CD4-positive, alpha-beta T cell treated with Interleukin-6 for 4 hours (primary cell): ENCODE measurements at places on chromosomes 3 and 15.

DNA sequence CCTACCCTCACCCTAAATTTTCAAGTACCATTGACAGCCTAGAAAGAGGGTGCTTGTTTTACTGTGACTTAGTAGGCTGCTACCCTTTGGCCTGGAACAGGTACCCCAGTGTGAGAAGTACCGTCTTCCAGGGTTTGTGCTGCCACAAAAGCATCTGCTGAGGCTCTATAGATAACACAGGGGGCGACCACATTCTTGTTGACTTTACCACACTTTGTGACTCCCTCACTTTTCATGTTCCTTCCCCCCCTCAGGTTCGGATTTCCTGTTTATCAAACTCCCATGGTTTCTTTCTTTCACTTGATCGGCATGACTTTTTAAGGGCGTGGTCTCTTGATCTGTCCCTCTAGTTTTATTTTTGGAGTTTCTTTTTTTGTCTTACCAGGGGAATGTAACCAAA is 23.5 kb downstream of the EXOG start:
- DNase-seq: peak; percentile 54

DNA sequence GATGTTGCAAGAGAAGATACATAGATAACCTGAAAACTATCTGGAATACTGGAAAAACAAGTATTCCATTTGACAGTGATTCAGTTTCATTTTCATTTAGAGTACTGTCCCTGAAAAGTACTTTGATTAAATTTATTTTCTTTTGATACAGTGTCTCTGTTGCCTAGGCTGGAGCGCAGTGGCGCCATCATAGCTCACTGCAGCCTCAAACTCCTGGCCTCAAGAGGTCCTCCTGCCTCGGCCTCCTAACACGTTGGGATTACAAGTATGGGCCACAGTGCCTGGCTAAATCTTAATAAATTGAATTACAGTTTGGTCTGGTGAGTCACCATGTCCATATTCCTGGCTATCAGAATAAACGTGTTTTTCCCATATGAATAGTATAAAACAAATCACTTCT is 1.6 kb upstream of the LEO1 start:
- DNase-seq: no peak

- no peak for DNase-seq
Measured at GRCh38 chr3:4670352-4670751, 177.2 kb downstream of the ITPR1 start.

- DNase-seq: no peak
Measured at GRCh38 chr3:16252243-16252978, 12.3 kb downstream of the DPH3 start.

DNA sequence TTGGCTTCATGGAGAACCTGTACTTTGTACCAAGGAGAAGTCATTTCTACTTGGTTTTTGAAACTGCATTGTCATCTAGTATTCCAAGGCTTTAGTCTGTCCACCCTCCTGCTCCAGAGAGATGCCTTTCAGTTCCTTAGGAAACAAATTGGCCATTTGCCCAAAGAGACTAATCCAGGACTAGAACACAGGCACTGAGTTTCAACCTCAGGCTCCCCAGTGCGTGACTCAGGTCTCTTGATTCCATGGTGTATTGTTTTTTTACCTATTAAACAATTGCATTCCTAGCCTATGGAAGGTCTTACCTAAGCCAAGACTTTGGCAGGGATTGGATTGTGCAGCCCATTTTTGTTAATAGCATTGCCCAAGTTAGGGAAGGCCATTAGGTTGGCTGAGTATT is 214.8 kb upstream of the CTDSPL start:
- DNase-seq: no peak

- DNase-seq: no peak
Measured at GRCh38 chr3:42430781-42431532, 20.5 kb upstream of the LYZL4 start.

GRCh38 chr3:6994081-6994668 is 133.3 kb downstream of the GRM7 start:
- no peak for DNase-seq

GRCh38 chr3:105999856-106000255 is 131.0 kb upstream of the CBLB start:
- DNase-seq: no peak

DNA sequence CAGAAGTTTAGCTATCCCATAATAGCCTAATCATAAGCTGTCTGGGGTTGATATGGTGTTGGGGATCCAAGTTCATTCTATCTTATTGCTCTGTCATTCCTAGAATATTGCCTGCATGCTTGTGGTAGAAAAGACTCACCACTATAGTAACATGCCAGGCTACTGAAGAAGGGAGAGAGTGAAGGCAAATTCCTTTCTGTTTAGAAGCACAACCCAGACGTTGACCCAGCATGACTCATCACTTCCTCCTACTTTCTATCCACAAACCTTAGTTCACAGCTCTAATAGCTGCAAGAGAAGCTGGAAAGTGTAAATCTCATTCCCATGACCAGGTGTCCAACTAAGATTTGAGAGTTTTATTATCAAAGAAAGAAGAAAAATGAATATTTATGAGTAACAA is 57.8 kb upstream of the NMD3 start:
- DNase-seq: no peak

GRCh38 chr3:180466401-180467011 is 135.5 kb upstream of the TTC14 start:
- no peak for DNase-seq

- DNase-seq: no peak
Measured at GRCh38 chr15:26073430-26074333, 210.6 kb upstream of the ATP10A start.

GRCh38 chr3:60675424-60675823 is 575.8 kb downstream of the FHIT start:
- DNase-seq: no peak

DNA sequence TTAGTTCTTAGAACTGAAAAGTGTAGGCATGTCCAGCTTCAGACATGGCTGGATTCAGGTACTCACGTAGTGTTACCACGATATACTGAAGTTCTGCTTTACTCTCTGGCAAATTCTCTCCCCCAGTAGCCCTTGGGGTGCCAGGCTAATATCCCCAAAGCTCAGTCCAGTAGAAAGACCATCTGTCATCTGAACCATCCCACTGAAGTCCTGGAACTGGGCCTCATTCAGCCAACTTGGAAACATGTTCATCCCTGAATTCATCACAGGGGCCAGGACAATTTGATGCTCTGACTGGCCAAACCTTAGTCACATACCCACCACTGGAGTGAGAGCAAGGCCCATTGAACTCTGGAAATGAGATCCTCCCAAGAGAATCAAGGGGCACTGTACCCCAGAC is 8.2 kb downstream of the EFCC1 start:
- no peak for DNase-seq

- DNase-seq: no peak
Measured at GRCh38 chr3:22835041-22835440, 368.1 kb upstream of the UBE2E2 start.

GRCh38 chr3:179933914-179934313 is 102.8 kb downstream of the PEX5L start:
- DNase-seq: no peak

- no peak for DNase-seq
Measured at GRCh38 chr15:68259883-68260282, 17.7 kb upstream of the FEM1B start.

DNA sequence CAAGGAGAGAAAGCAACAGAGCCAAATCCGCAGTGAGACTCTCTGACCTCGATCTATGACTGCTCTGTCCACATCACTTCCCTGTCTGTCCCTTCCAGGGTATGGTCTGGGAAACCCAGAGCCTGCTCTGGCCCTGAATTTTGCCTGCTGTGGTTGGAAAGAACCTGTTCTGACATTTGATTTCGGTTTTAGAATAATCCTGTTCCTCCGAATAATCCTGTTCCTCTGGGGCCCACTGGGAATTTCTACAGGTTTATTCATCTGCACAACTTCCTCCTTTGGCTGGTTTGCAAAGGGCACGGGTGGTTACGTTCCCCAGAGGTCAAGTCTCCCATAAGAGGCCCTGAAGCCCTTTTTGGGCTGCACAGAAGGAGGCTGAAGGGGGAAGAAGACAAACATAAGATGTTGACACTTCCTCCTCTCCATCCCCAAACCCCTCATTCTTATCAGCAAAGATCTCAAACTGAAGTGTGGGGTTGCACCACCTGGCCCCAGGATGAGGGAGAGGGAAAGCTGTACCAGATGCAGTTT is 10.6 kb downstream of the LAMP3 start:
- no peak for DNase-seq

- DNase-seq: no peak
Measured at GRCh38 chr3:31955581-31955980, 25.5 kb downstream of the OSBPL10 start.

- no peak for DNase-seq
Measured at GRCh38 chr3:139509631-139510030, 29.9 kb downstream of the RBP1 start.

- no peak for DNase-seq
Measured at GRCh38 chr3:115018694-115019093, 128.4 kb downstream of the ZBTB20 start.

- no peak for DNase-seq
Measured at GRCh38 chr3:37872413-37873160, 10.9 kb downstream of the CTDSPL start.

GRCh38 chr15:40940296-40940801 is 11.2 kb downstream of the DLL4 start:
- DNase-seq: peak; percentile 20

GRCh38 chr15:78979456-78980320 is 34.8 kb upstream of the CTSH start:
- peak; percentile 46 for DNase-seq

- DNase-seq: no peak
Measured at GRCh38 chr3:44106756-44107155, 134.9 kb upstream of the TOPAZ1 start.

GRCh38 chr3:177551431-177551836 is 354.2 kb upstream of the TBL1XR1 start:
- DNase-seq: peak; percentile 38

- DNase-seq: no peak
Measured at GRCh38 chr3:40979962-40980361, 219.3 kb upstream of the CTNNB1 start.

DNA sequence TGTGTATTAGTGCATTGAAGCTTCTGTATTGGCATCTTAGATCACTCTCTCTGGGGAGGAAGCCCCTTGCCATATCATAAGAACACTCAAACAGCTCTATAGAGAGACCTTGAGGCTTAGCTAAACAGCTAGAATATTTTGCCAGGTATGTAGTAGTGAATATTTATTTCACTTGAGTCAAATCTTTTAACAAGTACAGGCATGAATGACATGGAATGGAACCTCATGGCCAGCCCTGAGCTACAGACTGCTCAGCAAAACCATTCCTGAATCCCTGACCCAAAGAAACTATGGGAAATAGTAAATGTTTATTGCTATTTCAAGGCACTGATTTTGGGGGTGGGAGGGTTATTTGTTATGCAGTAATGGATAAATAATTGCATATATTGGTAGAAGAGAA is 604.8 kb downstream of the MECOM start:
- no peak for DNase-seq

DNA sequence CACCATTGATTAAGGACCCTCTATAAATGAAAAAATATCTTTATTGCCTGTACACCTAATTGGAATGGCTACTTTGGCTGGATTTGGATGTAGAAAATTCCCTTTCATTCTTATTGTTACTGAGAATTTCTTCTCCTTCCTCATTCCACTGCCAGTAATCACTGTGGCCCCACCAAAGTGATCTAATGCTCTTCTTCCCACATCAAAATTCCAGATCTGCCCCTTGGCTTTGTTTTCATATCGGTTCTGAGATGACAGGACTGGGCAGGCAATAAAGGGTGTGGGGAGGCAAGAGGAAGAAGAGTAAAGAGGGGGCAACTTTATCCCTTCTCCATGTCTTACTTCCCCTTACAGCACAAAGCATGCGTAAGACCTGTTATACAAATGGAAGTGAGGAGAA is 2.1 kb downstream of the ANKUB1 start:
- DNase-seq: no peak

DNA sequence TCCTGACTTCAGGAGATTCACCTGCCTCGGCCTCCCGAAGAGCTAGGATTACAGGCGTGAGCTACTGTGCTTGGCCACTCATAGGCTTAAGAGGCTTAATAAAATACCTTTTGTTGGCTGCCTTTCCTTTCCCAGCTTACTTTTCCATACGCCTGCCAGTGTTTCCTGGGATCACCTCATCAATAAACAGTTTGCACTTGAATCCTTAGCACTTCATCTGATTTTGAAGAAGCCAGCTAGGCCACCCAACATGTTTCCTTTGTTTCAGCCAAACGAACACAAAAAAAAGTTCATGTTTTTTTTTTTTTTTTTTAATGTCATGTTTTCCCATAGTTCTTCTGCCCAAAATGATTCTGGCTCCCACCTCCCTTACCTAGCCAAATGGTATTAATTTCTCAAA is 92.3 kb downstream of the RAP2B start:
- no peak for DNase-seq
